ENCODE measurements at places on chromosomes 4 and X.

- DNase-seq: no peak
These were observed 412.2 kb upstream of the FAT1 start for GRCh38 chr4:187135878-187136277.

DNA sequence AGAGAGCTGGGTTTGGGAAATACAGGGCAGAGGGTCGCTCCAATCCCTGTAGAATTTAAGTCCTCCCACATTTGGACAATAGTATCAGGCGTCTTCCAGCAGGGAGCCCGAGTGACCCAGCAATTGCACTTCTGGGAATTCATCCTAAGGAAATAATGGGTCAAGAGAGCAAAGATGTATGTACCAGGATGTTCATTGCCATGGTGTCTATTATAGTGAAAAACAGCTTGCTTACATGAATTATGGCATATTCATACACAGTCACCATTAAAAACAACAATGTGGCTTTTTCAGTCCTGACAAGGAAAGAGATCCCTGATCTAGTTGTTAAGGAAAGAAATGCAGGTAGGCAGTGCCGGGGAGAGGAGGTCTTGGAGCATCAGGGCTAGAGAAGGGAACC is 167.7 kb downstream of the PJA1 start:
- DNase-seq: no peak

- DNase-seq: no peak
These were observed 85.0 kb downstream of the NFKB1 start for GRCh38 chr4:102586002-102586643.

GRCh38 chr4:115234405-115235093 is 121.1 kb upstream of the NDST4 start:
- DNase-seq: no peak

- DNase-seq: no peak
These were observed 82.7 kb upstream of the FGF13 start for GRCh38 chrX:138794246-138794645.

DNA sequence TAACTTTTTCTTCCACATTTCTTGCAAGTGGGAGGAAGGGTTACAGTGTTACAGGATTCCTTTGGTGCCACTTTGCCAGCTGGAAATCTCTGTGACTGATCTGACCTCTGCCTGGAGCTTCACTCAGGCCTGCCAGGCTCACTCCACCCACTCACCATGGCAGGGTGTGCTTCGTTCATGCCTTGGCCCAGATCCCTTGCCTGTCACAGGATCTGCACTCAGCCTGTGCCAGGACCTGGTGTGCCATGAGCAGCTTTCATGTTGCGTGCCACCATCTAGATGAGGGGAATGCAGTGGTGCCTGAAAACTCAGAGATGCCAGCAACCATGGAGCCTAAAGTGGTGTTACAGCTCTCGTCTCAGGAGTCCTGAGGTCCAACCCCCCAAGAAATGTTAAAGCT is 2596.4 kb downstream of the PCDH7 start:
- DNase-seq: no peak

GRCh38 chr4:48944252-48944651 is 37.7 kb upstream of the OCIAD2 start:
- DNase-seq: no peak

GRCh38 chr4:35559559-35560365 is 684.6 kb downstream of the ARAP2 start:
- no peak for DNase-seq

DNA sequence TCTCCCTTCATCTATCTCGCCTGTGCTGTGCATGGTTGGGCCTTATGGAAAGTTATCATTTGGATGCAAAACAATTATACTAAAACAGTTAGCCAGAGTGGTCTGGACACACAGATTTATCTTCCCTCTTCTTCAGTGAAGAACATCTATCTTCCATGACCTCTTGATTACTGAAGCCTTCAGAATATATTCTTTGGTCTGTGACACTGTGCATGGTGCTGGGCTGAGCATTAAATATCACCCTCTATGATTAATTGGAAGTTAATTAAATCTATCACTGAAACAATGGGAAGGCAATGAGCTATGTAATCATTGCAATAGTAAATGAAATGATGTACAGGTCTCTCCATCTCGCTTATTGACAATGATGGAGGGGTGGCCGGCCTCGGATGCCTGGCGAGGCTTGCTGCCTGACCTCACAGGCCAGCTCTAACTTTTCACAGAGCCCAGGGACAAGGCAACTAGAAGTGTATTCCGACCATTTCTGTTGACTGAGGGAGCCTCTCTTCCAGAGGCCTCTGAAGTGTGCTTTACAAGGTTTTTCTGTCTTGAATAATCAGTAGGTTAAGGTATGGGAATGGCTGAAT is 186.6 kb downstream of the NKX6-1 start:
- DNase-seq: no peak

DNA sequence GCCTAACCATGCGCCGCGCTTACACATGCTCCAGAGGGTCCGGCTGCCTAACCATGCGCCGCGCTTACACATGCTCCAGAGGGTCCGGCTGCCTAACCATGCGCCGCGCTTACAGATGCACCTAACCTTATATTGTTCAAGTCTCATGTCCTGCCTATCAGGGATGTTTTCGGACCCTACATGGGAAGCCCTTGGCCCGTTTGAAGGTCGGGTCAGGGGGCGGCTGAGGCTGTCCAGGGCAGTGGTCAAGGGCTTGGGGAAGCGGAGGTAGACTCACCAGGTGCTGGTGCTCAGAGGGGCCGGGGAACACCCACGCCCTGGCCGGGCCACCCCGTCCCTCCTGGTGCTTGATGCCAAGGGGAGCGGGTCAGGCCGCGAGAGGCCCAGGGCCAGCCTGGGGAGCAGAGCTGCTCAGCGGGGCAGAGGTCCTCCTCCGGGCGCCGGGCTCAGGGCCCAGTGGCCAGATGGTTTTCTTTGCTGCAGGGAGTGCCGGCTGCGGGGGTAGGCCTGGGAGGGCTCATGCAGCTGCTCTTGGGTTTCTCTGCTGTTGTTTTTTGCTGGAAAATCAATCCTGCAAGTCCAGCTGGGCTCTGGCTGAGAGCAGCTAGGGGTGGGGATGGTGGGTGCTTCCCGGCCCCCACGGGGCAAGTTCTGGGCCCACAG is 35.4 kb upstream of the SPON2 start:
- peak; percentile 8 for DNase-seq

GRCh38 chr4:133588306-133588705 is 439.2 kb downstream of the PCDH10 start:
- no peak for DNase-seq

DNA sequence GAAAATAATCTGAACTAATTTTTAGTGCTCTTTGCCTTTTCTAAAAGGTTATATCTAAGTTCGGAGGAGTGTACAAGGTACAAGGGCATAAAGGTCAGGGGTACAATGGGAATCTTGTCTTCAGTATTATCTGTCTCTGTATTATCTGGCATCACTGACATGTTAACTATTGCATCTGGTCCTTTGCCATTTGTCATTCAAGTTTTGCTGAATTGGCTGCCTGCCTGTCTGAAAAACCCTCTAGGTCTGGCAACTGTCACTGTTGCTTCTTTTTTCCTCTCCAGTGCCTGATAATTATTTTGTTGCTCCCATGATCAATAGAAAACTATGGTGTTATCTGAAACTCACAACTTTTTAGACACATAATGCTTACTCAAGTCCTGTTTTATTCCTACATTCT is 112.5 kb upstream of the STK26 start:
- no peak for DNase-seq

GRCh38 chrX:119502727-119503483 is 34.7 kb downstream of the SLC25A5 start:
- DNase-seq: peak; percentile 33

DNA sequence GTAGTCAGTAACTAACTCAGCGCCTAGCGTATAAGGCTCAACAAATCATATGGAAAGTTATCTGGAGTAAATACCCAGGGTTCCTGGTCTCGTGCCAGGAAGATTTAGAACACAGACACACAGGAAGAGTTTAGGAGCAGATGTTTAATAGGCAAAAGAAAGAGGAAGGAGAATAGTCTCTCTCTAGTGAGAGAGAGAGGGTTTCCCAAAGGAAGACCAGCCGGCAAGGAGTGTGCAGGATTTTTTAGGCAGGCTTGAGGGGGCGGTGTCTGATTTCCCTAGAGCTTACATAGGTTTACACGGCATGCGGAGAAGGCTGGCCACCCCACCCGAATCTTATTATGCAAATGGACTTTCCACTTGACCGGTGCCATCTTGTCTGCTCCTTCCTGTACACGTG is 284.0 kb upstream of the FRG1 start:
- DNase-seq: no peak

DNA sequence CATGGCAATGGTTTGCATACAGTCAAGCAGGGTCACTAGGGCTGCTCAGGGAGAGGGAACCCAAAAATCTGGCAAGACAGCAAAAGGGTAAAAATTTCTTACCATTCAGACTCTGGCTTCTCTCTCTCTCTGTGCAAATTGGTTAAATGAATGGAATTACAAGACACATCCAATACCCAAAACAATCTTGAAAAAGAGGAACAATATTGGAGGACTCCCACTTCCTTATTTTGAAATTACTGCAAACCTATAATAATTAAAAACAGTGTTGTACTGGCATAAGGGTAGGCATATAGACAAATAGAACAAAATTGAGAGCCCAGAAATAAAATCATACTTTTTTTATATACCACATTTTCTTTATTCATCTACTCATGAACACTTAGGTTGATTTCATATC is 24.1 kb downstream of the ETDA start:
- no peak for DNase-seq

- DNase-seq: no peak
These were observed 13.8 kb downstream of the FRYL start for GRCh38 chr4:48766131-48766792.

DNA sequence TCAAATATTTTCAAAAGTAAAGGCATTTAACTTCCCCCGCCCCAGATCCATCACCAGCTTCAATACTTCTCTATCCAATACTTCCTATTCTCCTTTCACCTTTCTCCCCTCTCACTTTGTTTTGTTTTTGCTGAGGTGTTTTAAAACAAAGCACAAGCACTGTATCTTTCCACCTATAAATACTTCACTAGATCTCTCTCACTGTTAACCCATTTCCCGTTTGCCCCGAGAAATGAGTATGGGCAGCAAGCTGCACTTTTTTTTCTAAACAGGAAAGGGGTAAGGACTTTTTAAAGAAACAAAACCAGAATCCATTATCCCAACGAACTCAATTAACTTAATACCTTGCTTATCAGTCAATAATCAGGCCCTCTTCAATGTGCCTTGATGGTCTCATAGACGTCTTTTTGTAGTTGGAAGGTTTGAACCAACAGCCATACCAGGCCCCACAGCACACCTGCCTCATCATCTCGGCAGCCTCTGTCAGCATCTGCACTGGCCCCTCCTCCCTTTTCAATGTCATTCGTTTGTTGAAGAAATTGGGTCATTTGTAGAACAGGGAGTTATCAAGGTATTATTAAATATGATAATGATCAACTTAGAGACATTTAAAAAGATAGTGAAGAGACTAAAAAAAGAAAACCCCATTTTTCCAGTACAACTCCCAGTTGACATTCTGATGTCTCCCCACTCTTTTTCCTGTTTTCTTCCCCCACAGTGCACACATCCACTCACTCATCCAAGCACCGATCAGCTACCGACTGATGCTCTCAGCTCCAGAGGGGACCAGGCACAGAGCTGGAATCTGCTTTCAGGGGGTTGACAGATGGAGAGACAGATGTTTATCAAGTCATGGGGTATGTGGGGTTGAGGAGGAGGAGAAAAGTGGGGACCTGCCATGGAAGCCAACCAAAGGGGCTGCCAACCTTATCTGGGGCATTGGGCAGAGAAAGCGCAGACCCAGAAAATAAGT is 25.8 kb downstream of the CRMP1 start:
- DNase-seq: no peak

DNA sequence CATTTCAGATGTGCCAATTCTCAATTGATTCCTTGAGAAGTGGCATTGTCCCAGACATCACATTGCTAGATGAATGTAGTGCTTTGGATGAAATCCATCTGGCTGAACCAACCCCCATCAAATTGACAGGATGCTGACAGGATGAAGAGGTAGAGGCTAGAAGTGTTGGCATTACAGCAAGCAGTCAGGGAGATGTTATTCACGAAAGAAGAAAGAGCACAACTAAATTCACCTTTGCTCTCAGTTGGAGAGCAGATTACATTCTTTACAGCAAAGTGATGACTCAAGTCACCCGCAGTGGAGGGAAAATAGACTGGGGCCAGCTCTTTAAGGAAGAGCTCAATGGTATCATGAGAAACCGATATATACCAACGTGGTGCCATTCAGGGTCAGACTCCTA is 259.6 kb downstream of the C4orf33 start:
- DNase-seq: no peak

- no peak for DNase-seq
These were observed 33.7 kb upstream of the MSL3 start for GRCh38 chrX:11724122-11725017.

DNA sequence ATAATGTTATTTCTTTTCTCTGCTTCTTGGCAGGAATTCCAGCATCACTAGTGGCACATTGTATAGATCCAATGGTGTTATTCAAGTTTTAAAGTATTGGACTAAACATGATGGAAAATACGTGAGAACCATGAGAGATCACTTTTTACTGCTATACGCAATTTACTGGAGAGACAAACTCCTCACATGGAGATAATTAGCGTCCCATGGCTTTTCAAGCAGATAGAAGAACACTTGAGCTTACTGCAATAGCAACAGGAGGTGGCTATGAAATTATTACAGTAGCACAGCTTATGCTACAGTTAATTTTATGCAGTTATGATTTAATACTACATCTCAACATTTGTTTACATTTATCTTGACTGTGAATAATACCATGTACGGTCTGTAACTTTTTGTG is 11.9 kb upstream of the TMEM185A start:
- no peak for DNase-seq

GRCh38 chr4:7241597-7242125 is 49.3 kb downstream of the SORCS2 start:
- DNase-seq: no peak

GRCh38 chrX:136496186-136496763 is 1.1 kb upstream of the HTATSF1 start:
- no peak for DNase-seq

- DNase-seq: no peak
These were observed 13.9 kb downstream of the FNIP2 start for GRCh38 chr4:158782551-158783360.

DNA sequence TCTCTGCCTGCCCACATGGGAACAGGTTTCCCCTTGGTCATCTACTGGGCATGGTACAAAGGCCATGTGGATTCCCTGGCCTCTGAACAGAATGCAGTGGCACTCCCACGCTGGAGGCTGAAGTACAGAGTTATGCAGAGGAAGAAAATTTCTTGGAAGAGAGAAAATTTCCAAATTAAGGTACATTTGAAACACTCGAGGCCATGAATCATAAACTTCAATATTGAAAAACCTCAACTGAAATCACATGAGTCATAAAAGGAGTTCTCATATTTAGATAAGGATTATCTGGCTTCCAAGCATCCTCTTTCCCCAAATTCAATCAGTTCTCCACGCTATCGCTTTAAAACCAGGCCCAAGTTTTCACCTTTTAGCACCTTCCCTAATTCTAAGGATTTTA is 28.1 kb upstream of the TXK start:
- DNase-seq: no peak

GRCh38 chr4:16860516-16860915 is 37.9 kb downstream of the LDB2 start:
- no peak for DNase-seq

DNA sequence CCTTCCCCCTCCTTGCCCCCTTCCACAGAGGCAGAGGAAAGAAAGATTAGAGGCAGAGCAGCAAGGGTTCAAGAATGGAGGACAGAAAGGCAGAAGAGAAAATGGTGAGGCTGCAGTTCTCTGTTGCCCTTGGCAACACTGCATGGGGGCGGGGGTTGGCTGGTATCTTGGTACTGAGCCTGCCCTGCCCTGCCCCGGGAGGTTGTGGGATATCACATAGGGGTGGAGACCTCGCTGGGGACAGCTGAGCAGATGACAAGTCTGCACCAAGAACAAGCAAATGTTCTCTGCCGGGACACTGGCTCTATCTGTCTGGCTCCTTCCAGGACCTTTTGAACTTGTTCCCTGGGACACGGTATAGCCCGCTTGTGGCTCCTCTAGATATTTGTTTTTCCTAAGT is 39.8 kb downstream of the NHS start:
- no peak for DNase-seq
